ENCODE measurements at places on chromosomes 16 and 17.

DNA sequence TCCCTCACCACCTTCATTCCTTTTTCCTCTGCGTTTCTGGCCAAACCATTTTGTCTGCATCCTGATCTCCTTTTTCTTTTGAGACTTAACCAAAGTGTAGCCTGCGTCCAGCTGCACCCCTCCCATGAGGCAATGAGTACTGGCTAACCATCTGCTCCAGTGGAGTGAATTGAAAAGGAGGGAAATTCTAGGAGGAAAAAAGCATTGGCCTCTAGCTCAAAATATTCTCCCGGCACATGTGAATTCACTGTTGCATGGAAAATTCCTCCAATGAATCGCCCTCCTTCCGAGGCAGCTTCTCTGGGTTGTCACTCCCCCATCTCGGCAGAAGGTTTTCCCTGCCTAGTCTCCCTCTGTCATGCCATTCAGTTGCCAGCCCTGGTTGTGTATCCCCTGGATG lies 5.6 kb downstream of the RAP1GAP2 start:
- DNase-seq: no peak

- no peak for DNase-seq
These were observed 8.0 kb downstream of the TMC6 start for GRCh38 chr17:78120537-78120936.

- no peak for DNase-seq
These were observed 141.7 kb downstream of the CDK5R1 start for GRCh38 chr17:32628271-32629044.

- peak; percentile 44 for DNase-seq
These were observed 15.1 kb downstream of the FAM117A start for GRCh38 chr17:49748791-49749190.

DNA sequence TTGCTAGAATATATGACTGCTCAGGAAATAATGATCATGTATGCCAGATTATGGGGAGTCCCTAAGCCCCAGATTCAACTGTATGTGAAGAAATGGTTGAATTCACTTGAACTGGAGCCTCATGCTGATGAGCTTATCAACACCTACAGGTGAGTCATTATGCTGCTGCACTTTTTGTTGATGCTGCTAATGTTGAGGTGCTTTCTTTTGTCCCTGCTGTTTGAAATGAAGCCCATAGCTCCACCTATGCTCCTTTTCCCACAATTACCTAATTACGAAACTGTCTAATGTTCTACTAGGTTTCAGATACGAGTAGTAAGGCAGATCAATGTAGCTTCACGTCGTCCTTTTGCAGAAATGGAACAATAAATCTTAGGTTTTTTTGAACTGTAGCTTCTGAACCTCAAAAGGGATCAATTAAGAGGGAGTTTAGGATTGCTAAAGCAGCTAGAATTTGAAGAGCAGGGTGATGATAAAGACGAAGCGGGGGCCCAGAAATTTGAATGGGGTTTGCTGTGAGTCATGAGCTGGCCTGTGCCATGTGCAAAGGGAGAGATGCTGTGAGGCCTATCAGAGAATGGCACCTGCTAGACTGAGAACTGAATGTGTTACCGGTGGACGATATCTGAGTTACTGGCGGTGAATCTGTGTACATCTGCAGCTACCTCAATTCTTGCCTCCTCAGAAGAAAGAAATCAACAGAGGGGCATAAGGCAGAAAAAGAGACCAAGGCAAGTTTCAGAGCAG lies 6.1 kb upstream of the UQCRC2 start:
- DNase-seq: no peak
